T-helper 17 cell (primary cell): ENCODE measurements at places on chromosomes 2 and 18.
A peak's percentile ranks its signal among the peaks of the same experiment; 100 is the strongest.

- H3K36me3 ChIP-seq = no peaks in the 10 kb centered on the region
- peak within 1 kb of the TSS; percentile 76 for H3K4me3 ChIP-seq
- peaks cover 82% of the 10 kb centered on the region for H3K27me3 ChIP-seq
- no peak for DNase-seq
Observed at GRCh38 chr2:222671259-222672067, at the start of gene MOGAT1. Gene MOGAT1 (plus strand): TSS chr2:222671658. CDS start chr2:222671786, 128 bp downstream.

- H3K36me3 ChIP-seq = no peaks in the 10 kb centered on the region
- H3K27me3 ChIP-seq = peaks cover 38% of the 10 kb centered on the region
- H3K4me1 ChIP-seq = no peaks in the 10 kb centered on the region
- H3K27ac ChIP-seq = no peak overlapping the region
- H3K4me3 ChIP-seq = no peak overlapping the region
- DNase-seq = no peak
Observed at GRCh38 chr2:18435426-18436037, 124.9 kb downstream of the RDH14 start.

GRCh38 chr2:169222665-169223064 is 139.7 kb downstream of the LRP2 start:
- no peak for DNase-seq
- H3K4me1 ChIP-seq = peaks cover 3% of the 10 kb centered on the region
- no peak overlapping the region for H3K4me3 ChIP-seq
- no peaks in the 10 kb centered on the region for H3K27me3 ChIP-seq
- H3K36me3 ChIP-seq = no peaks in the 10 kb centered on the region
- no peak overlapping the region for H3K27ac ChIP-seq

GRCh38 chr18:28208268-28208667 is 31.3 kb upstream of the CDH2 start:
- no peak overlapping the region for H3K4me3 ChIP-seq
- H3K4me1 ChIP-seq = no peaks in the 10 kb centered on the region
- H3K27ac ChIP-seq = no peak overlapping the region
- DNase-seq = no peak
